Right ventricle myocardium inferior (tissue), 1 donor: ENCODE measurements at places on chromosomes 7 and 10.

GRCh38 chr10:80382989-80383388 lies 25.4 kb upstream of the PRXL2A start:
- DNase-seq = no peak

GRCh38 chr10:89649051-89649450 lies 4.0 kb upstream of the PANK1 start:
- DNase-seq = no peak

DNA sequence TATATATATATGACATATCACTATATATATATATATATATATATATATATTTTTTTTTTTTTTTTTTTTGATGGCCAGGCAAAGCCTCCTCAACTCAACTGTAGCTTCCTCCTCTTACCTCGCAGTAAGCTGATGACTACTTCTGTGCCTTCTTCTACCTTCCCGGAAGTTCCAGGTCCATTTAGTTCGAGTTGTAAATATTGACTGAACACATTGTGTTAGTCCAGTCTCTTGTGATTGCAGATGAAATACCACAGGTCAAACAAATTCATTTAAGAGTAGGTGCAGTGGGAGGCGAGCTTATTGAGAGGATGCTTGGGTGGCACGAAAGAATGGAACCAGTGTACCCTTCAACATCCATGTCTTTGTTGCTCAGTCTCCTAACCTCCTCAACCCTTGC lies 144.6 kb downstream of the ST7 start:
- DNase-seq = no peak

DNA sequence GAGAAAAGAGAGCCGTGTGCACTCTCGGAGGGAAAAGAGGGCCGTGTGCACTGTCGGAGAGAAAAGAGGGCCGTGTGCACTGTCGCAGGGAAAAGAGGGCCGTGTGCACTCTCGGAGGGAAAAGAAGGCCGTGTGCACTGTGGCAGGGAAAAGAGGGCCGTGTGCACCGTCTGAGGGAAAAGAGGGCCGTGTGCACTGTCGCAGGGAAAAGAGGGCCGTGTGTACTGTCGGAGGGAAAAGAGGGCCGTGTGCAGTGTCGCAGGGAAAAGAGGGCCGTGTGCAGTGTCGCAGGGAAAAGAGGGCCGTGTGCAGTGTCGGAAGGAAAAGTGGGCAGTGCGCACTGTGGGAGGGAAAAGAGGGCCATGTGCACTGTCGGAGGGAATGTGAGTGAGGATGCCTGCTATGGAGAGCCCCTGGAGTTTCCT lies 188.7 kb downstream of the DNAJB6 start:
- DNase-seq = no peak
